ENCODE measurements at places on chromosomes 7 and 10.

DNA sequence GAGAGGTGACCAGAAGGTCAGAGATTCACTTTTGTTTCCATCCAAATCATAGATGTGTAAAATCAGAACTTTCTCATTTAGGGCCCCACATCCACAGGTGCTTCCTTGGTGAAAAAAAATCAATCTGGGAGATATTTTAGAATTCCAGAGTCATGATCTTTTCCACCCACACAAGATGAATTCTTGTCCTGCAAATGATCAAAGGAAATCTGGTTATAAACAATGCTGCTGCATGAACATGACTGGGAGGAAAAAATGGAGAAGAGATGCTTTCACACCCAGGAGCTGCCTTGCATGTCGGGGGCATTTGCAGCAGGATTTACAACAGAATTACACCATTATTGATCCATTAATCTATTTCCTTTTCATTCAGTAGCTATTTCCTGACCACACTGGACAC, 106.5 kb upstream of the TMEM72 start:
- no peak for DNase-seq

DNA sequence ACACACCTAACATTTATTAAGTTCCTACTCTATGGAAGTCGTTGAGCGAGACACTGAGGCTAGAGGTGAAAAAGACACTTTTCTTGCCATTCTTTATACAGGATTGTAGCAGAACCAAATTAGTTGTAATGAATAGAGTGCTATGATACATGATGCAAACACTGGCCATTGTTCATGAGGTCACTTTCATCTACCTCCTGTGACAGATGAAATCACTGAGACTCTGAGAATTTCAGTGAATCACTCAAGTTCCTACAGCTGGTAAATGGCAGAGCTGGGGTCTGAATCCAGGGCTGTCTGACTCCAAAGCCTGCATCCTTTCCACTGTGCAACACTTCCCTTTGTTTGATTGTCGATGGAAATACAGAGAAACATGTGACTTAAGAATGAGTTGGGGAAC, 657.6 kb downstream of the LRMDA start:
- DNase-seq: no peak

- DNase-seq: no peak
Observed at GRCh38 chr7:150735596-150736358, 1.4 kb upstream of the GIMAP5 start.

- no peak for DNase-seq
Observed at GRCh38 chr7:45190406-45191165, 33.0 kb downstream of the RAMP3 start.
